ENCODE measurements at places on chromosomes 3 and 15. TPM values are rescaled to one million over a fixed set of nuclear protein-coding genes. Genes with fewer than 3 reads are reported as not detected.
A peak's percentile ranks its signal among the peaks of the same experiment; 100 is the strongest.

Gene SAMD7
- polyA plus RNA-seq: not detected

Gene SLC9C1
- polyA plus RNA-seq: not detected

Gene MNS1
- 4.9 TPM for polyA plus RNA-seq

Gene GNL3
- polyA plus RNA-seq: 41.4 TPM

Gene ADAMTS7
- polyA plus RNA-seq: 7.6 TPM

Gene GBE1
- polyA plus RNA-seq: 20.9 TPM

DNA sequence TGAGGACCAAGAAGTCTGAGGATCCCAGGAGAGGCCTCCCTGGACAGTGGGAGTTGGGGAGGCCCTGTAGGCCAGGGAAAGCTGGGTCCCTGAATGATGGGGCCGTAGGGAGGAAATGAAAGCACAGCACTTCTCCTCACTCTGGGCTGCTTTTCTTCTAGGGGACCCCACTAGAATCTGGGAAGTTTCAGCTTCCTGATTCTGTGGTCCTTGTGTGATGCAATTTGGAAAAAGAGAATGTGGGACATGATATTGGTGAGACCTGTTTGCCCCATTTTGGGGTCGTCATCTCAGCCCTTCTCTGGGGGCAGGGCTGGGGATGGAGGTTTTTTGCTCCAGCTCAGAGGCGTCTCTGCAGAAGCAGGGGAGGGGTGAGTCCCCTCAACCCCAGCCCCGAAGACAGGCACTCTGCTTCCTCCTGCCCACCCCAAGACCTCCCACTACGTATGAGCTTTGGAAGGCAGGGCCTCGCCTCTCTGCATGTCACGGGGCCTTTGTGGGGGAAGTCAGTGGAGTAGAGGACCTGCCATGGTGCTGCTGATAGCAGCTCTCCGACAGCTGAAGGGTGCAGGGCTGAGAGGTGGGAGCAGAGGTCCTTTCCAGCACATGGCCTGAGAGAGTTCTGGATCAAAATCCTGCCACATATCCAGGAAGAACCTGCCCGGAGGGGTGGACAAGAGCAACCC lies 1.5 kb upstream of the SNX22 start:
- no peak overlapping the region for H3K4me3 ChIP-seq
- no peaks in the 10 kb centered on the region for H3K36me3 ChIP-seq
- no peak overlapping the region for H3K27ac ChIP-seq
- H3K27me3 ChIP-seq: no peaks in the 10 kb centered on the region

DNA sequence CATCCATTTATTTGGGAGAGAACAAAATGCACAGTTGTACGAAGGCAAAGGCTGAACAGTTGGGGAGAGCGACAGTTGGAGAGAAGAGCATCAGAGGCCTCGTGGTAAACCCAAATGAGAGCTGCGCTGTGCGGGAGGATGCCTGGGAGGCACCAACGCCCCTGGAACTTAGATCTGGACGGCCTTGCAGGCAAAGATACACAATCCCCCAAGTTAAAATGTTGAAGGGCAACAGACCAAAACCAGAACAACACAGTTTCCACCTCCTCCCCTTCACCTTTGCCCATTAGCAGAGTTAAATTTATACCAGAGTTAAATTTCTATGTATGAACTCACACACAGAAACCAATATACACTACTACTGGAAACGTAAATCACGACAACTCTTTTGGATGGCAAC lies 339.6 kb downstream of the RORA start:
- no peak overlapping the region for H3K27ac ChIP-seq
- H3K4me3 ChIP-seq: no peak overlapping the region
- no peaks in the 10 kb centered on the region for H3K4me1 ChIP-seq
- H3K36me3 ChIP-seq: no peaks in the 10 kb centered on the region
- DNase-seq: no peak
- no peaks in the 10 kb centered on the region for H3K27me3 ChIP-seq

- no peaks in the 10 kb centered on the region for H3K36me3 ChIP-seq
- H3K27me3 ChIP-seq: no peaks in the 10 kb centered on the region
- no peak overlapping the region for H3K4me3 ChIP-seq
- H3K4me1 ChIP-seq: no peaks in the 10 kb centered on the region
- no peak overlapping the region for H3K27ac ChIP-seq
Observed at GRCh38 chr3:134609821-134610431, 40.9 kb downstream of the KY start.

DNA sequence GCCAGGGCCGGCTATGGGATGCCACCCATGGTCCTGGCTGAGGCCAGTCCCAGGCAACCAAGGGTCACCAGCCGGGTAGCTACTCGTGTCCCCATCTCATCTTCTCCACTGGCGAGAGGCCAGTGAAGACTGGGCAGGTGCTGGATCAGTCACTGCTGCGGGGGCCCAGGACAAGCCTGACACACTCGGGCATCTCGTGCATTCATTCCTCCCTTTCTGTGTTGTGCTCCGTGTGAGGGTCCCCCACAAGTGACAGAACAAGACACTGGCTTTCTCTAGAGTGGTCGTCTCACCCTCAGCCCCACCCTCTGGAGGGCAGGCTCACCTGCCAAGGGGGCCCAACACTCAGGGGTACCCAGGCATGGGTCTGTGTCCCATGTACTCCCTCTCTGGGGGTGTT lies 48.4 kb downstream of the ROPN1B start:
- DNase-seq: no peak
- no peak overlapping the region for H3K27ac ChIP-seq
- H3K27me3 ChIP-seq: no peaks in the 10 kb centered on the region

DNA sequence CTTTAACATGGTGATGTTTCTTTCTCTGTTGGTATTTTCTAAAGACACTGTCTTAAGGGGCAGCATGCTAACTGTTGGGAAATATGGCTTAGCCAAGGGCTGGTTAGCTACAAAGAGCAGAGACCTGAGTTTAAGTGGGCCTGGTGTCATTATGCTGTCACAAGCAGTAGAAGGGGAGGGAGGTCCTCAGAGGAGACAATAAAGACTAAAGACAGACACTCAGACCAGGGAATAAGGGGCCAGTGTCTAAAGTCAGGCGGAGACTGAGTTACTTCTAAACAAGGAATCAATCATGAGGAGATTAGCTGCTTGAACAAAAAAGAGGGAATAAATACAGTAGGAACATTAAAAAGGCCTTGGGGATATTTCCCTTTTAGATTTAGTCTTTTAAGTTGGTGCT lies 142.7 kb upstream of the DPPA4 start:
- no peaks in the 10 kb centered on the region for H3K36me3 ChIP-seq
- no peaks in the 10 kb centered on the region for H3K27me3 ChIP-seq
- no peaks in the 10 kb centered on the region for H3K4me1 ChIP-seq
- no peak for DNase-seq

- no peak overlapping the region for H3K4me3 ChIP-seq
- no peak overlapping the region for H3K27ac ChIP-seq
- peaks cover 11% of the 10 kb centered on the region for H3K4me1 ChIP-seq
- DNase-seq: no peak
- H3K36me3 ChIP-seq: no peaks in the 10 kb centered on the region
Observed at GRCh38 chr3:135268941-135269532, 474.0 kb downstream of the EPHB1 start.

DNA sequence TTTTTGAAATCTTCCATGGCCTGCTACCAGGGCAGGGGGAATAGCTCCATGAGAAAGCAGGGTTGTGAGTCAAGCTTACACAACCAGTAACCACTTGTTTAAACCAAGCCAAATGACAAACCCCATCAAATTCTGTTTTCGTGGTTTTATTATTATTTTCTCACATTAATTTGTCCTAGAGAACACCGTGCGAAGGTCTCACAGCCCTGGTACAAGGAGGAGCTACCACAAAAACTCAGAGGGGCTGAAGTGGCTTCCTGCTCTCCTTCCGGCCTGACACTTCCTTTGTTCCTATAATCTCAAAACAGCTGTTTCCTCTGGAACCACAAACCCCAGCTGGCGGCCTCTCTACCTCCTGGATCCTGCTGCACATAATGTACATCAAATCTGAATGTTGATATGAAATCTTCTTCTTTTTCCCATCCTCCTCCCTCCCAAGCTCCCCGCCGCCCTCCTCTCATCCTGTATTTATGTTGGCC lies 375.9 kb downstream of the MCTP2 start:
- peak; percentile 21 for DNase-seq
- no peak overlapping the region for H3K4me3 ChIP-seq
- peak overlapping the region; percentile 24 for H3K27ac ChIP-seq
- H3K36me3 ChIP-seq: no peaks in the 10 kb centered on the region
- H3K4me1 ChIP-seq: peaks cover 10% of the 10 kb centered on the region

GRCh38 chr3:113183748-113184661 lies 27.4 kb upstream of the BOC start:
- H3K27ac ChIP-seq: no peak overlapping the region
- no peaks in the 10 kb centered on the region for H3K36me3 ChIP-seq
- no peaks in the 10 kb centered on the region for H3K27me3 ChIP-seq
- no peak for DNase-seq
- no peaks in the 10 kb centered on the region for H3K4me1 ChIP-seq
- H3K4me3 ChIP-seq: no peak overlapping the region

DNA sequence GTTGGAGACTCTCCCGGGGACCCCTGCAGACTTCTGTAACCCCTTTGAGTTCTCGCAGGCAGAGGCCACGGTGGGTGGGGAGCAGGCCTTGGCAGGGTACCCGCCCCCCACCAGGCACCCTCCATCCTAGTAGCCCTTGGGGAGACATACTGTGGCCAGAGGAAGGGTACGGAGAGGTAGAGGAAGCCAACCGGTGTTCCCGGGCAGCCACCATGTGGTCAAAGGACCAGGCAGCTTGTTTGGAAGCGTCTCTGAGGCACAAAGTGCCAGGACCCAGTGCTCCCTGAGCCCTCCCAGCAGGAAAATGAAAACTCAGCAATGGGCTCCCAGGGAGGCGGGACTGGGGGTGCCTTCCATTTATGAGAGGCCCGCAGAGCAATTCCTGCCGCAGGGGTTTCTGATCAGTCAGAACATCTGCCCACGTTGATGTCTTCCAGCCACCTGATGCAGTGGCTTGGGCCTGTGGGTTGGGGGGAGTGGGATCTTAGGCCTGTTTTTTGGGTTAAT lies 53.0 kb upstream of the CGNL1 start:
- H3K27ac ChIP-seq: no peak overlapping the region
- no peaks in the 10 kb centered on the region for H3K36me3 ChIP-seq
- H3K27me3 ChIP-seq: no peaks in the 10 kb centered on the region
- peaks cover 1% of the 10 kb centered on the region for H3K4me1 ChIP-seq
- DNase-seq: no peak

DNA sequence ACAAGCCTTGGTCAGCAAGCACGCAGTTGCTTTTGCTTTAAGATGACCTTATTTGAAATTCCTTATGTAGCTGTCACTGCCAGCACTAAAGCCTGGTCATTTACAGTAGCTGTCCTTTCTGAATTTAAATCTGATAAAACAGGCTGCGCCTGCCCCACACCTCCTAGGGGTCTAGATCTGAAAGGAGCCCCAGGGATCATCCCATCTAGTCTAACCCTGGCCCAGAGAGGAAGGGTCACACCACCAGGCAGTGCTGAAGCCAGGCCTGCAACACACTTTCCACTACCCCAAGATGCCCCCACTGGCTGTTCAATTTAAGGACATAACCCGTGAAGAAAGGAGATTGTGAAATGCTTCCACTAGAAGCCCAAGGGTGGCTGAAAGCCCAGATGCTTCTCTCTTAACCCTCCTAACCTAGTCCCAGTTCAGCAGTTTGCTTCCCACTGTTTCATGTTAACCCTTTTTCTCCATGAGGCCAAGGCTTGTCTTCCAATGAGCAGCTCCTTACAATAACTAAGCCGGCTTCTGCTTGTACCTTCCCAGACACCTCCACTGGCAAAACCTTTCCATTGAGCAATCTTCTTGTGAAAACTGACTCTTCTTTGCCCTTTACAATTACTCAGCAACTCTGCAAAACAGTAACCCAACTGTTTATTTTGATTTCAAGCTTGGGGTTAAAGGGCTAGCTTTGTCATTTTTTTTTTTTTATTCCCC lies 198.9 kb upstream of the LPP start:
- H3K27ac ChIP-seq: no peak overlapping the region
- no peaks in the 10 kb centered on the region for H3K36me3 ChIP-seq
- no peaks in the 10 kb centered on the region for H3K27me3 ChIP-seq
- H3K4me3 ChIP-seq: no peak overlapping the region
- peaks cover 2% of the 10 kb centered on the region for H3K4me1 ChIP-seq
- DNase-seq: peak; percentile 56

All from ovary (tissue), 10 donors.